SW 1271 (cell line): ENCODE measurements at places on chromosomes 2 and 18.

- DNase-seq, result no peak
Observed at GRCh38 chr2:169480079-169480465, 778 bp downstream of the BBS5 start.

DNA sequence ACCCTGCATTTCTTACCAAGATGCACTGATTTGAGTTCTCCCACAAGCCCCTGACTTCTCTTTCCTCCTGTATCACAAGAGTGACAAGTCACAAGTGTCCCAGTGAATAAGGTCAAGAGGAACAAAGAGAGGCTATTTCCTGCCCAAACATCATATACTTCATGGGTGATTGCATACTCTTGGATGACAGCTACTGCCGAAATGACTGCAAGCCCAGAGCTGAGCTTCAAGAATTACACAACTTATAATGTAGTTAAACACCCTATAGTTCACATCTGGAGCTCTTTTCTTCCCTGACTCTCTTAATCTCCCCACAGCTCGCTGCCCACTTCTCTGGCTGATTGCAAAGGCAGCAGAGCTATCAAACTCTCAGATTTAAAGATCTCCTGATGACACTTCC lies 289.7 kb upstream of the PARD3B start:
- no peak for DNase-seq

GRCh38 chr2:148903979-148904378 lies 29.0 kb downstream of the KIF5C start:
- DNase-seq, result no peak

GRCh38 chr2:173948842-173949241 lies 16.3 kb downstream of the SP3 start:
- no peak for DNase-seq

GRCh38 chr2:16750175-16750924 lies 84.7 kb upstream of the CYRIA start:
- DNase-seq, result no peak

DNA sequence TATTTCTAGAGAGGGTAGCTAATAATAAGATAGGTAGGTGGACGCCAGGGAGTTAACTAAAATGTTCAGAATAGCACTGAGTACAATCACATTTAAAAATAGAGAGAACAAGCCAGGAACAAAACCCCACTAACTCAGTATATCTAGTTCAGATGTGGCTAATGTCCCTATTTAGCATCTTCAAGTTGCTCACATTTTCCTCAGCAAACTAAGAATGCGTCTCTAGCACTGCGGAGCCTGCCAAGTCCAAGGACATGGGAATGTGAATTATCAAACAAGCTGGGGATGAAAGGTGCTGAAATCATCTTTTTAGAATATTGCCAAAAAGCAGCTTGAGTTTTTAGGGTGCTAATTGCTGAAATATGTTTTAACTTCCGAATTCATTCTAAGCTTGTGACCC lies 398.5 kb upstream of the FIGN start:
- no peak for DNase-seq

DNA sequence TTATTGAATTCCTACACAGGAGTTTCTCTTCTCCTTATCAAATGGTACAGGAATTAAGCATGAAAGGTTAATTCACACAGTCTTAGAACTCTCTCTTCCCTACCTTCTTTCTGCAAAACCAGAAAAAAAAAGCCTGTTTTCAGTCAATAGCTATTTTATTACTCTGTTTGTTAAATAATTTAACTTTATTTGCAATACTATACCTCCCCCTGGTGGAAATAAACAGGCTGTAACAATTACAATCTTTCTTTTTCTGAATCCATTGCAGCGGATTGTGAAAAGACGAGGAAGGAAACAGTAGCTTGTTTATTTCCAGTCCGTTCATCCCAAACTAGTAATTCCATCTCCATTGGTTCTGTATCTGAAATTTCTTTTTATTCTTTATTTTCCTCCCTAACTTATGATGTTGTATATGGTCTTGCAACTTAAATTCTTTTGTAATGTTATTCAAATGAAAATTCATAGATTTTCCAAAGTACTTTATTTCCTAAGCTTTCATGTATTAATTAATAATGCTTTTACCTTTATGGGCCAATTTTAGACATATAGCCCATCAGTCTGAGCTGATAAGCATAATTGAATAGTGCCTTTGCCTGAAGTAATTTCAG lies 165.2 kb downstream of the SH3BP4 start:
- DNase-seq, result peak; percentile 7

DNA sequence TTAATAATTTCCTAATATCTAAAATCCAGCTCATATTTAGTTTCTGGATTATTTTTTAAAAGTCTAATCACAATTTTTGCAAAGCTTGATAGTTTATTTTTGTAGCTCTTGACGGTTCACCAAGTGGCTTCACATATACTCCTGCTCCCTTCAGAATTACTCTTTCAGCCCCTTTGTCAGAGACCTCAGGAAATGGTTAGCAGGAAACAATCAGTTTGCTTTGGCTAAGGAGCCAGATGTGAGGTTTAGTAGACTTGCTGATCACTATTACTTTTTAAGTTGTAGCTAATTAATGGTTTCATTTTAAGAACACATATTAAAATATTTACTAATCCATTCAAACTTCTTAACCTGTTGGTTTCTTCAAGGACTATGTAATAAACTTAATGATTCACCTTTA lies 2.3 kb downstream of the RBBP8 start:
- no peak for DNase-seq

- DNase-seq, result no peak
Observed at GRCh38 chr18:2787225-2787624, 59.6 kb upstream of the EMILIN2 start.

- DNase-seq, result no peak
Observed at GRCh38 chr18:48914581-48915251, 36.0 kb downstream of the SMAD7 start.

- no peak for DNase-seq
Observed at GRCh38 chr2:216163518-216163917, 54.4 kb downstream of the XRCC5 start.

DNA sequence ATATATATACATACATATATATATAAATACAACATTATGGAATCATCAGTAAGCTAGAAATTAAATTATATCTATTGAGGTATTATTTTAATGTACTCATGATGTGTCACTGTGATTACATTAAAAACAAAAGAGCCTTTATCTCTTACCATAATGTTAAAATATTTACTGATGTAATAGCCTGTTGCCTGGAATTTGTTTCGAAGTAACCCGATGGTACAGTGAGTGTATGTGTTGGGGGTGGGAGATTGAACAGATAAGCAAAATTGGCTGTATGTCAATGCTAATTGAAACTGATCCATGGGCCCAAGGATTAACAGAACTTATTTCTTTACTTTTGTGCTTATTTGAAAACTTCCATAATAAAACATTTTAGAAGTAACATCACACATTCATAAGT lies 1473.2 kb downstream of the LRP1B start:
- DNase-seq, result no peak

DNA sequence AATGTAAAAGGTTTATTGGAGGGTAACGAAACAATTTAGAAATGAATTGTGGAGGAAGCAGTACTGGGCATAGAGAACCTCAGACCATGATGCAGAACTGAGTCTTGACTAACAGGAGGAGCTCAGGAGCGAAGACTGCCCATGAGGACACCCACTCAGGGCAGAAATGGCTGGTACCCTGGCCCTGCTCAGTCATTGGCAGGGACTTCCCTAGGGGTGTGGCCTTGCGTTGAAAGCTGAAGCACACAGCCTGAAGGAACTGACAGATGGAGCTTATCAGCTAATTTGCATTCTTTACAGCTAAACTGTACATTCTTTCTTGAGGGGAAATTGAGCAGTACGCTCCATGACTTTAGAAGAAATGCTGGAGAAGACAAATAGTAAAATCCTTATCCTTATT lies 57.1 kb downstream of the PDK1 start:
- DNase-seq, result no peak

GRCh38 chr18:48367557-48367956 lies 41.6 kb downstream of the ZBTB7C start:
- no peak for DNase-seq

DNA sequence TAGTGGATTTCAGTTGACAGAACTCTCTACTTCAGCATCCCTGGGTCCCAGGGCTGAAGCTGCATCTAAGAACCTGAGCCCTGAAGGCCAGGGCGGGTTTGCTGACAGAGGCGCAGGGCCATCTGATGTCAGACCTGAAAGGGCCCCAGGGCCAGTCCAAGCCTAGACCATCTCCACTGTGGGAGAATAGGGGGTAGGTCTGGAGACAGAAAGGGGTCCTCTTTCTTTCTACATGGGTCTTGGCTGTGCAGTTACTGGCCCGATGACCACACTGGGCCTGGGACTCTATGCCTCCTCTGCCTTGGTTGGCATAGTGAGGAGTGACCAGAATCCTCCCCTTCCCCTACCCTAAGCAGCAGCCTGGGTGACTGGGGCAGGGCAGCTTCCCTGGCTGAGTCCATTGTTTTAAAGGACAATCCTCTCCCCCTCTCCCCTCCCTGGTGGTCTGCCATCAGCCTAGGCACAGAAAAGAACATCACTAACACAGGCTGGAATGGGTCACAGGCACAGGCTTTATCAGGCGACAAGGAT lies 34.5 kb downstream of the HS1BP3 start:
- DNase-seq, result no peak

DNA sequence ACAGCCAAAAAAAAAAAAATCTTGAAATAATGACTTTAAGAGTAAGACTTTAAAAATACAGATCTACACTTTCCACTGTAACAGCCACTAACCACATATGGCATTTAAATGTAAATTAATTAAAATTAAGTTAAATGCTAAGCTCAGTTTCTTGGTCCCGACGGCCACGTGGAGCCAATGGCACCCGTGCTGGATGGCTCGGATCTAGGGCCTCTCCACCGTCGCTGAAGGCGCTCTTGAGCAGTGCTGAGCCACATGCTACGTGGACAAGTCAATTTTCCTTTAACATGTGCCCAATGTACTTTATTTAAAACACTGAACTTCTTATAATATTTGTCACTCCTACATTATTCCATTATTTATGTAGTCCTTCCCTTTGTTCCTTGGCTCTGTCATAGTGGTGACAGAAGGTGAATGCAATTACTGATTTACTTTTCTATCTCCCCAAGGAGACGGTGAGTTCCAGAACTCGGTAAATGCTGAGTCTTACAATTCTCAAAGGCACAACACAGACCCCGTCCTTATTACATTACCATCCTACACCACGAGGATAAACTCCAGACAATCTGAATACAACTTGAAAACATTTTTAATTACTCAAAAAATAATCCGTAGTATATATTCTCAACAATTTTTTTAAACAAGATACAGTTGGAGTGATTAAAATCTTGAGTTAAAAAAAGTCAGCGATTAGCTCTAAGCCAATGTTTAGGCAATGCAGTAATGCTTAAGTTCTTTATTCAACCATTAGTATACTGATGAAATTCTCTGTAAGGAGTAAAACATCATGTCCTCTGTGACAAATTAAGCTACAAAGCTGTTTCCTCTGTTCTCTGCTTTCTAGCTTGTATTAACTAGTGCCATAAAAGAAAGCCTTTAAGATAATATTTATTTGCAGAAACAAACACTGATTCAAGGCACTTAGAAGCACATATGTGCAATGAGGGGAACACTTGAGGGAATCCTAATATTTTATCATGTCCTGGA lies 95.1 kb downstream of the AFF3 start:
- no peak for DNase-seq

DNA sequence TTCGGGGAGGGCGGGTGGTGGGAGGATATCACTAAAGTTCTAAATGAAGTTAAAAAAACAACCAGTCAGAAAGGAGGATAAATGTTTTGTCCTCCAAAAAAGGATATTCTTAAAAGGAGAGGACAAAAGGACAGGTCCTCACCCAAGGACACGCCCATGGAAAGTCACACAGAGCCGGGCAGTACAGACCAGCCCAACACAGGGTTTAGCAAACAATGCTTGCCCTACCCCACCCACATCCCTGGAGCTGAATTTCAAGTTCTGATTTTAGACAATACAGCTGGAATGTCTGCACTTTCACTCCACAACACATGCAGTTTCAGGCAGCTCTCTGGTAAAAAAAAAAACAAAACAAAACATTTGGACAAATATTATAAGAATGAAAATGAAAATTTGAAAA lies 67.9 kb downstream of the SLC9A4 start:
- DNase-seq, result no peak

DNA sequence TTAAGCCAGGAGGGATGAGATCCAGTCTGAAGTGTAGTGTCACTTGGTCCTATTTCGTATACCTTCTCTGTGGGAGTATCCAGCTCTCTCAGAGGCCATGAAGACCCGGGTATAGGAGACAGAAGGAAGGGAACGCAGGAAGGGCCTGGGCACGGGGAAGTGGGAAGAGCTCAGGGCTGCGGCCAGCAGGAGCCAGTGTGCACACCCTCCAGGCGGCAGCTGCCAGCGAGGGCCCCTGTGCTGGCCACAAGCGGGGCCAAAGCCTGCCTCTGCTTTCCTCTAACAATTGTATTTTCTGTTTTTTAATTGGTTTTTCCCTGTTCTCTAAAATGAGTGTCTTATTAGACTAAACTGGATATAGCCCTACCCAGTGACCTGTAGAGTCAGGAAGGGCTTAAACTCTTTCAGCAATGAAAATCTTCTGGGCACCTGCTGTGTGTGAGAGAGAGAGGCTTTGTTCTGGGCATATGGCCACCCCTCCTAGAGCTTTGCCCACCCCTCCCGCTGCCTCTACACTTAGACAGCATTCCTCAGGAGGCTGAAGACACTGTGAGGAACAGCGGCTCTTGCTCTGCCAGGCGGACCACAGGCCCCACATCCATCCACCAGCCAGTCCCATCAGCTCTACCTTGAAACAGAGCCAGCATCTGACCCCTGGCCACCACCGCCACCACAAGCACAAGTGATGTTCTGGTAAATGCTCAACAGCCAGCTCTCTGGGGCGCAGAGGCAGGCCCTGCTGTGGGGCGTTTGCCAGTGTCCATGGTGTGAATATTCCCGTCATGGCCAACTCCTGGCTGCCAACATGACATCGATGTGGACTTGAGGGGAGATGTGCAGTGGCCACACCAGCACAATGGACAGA lies 9.5 kb downstream of the GPR17 start:
- DNase-seq, result no peak

- DNase-seq, result no peak
Observed at GRCh38 chr18:36405611-36406010, 108.1 kb downstream of the FHOD3 start.

DNA sequence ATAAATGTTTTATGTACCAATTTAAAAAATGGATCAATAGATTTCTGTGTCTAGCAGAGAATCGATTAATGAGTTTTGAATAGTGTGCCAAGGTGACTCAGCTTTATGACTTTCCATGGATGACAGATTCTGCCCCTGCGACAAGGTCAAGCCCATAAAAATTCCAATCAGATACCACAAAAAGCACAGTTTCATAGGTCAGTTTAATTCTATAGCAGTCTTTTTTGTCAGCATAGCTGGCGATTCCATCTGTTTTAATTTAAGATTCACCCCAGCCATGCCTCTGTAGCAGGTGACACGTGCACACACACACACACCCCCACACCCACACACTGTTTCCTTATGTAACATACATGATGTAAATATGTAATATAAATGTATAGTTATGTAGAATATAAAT lies 28.9 kb downstream of the RAB31 start:
- peak; percentile 62 for DNase-seq
